ENCODE measurements at places on chromosomes 1 and 21.
A peak's percentile ranks its signal among the peaks of the same experiment; 100 is the strongest.

DNA sequence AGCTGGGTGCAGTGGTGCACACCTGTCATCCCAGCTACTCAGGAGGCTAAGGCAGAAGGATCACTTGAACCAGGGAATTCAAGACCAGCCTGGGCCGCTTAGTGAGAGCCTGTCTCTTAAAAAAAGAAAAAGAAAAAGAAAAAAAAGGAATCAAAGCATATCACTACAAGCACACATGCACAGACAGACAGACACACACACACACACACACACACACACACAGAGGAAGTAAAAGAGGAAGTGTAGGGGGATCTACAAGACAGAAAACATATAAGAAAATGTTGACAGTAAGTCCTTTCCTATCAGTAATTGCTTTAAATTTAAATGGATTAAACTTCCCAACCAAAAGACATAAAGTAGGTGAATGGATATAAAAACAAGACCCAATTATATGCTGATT lies 180.3 kb downstream of the FAF1 start:
- H3K27me3 ChIP-seq: no peaks in the 10 kb centered on the region
- H3K36me3 ChIP-seq: peaks cover 34% of the 10 kb centered on the region
- H3K4me1 ChIP-seq: no peaks in the 10 kb centered on the region
- no peak overlapping the region for H3K4me3 ChIP-seq
- no peak overlapping the region for H3K27ac ChIP-seq

GRCh38 chr1:105909811-105910210 lies 1146.7 kb upstream of the PRMT6 start:
- no peaks in the 10 kb centered on the region for H3K27me3 ChIP-seq
- no peak for DNase-seq
- H3K27ac ChIP-seq: no peak overlapping the region
- H3K36me3 ChIP-seq: no peaks in the 10 kb centered on the region
- H3K4me1 ChIP-seq: no peaks in the 10 kb centered on the region

- H3K27ac ChIP-seq: peak overlapping the region; percentile 86
- peaks cover 31% of the 10 kb centered on the region for H3K4me1 ChIP-seq
Observed at GRCh38 chr1:220529521-220530020, 1.6 kb downstream of the MARK1 start.

- peaks cover 27% of the 10 kb centered on the region for H3K4me1 ChIP-seq
- peak overlapping the region; percentile 86 for H3K27ac ChIP-seq
- H3K4me3 ChIP-seq: no peak overlapping the region
Observed at GRCh38 chr1:70504176-70504820, 93.2 kb downstream of the CTH start.

DNA sequence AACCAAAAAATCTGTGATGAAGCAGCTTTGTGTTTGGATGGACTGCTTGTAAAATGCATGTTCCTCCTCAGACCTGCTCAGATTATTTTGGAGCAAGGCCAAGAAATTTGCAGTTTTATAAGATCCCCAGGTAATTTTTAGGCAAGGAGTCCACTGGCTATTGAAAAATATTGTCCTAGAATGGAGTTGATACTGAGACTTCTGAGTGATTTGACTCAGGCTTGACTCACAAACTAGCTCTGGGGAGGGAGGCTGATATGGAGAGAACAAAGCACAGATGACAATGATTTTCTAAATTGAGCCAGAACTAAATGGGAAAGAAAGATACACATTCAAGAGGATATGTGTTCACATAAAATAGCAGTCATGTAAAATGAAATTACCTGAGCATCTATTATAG lies 36.7 kb downstream of the AGL start:
- H3K4me3 ChIP-seq: no peak overlapping the region
- peaks cover 36% of the 10 kb centered on the region for H3K36me3 ChIP-seq
- H3K27me3 ChIP-seq: no peaks in the 10 kb centered on the region
- H3K4me1 ChIP-seq: no peaks in the 10 kb centered on the region

DNA sequence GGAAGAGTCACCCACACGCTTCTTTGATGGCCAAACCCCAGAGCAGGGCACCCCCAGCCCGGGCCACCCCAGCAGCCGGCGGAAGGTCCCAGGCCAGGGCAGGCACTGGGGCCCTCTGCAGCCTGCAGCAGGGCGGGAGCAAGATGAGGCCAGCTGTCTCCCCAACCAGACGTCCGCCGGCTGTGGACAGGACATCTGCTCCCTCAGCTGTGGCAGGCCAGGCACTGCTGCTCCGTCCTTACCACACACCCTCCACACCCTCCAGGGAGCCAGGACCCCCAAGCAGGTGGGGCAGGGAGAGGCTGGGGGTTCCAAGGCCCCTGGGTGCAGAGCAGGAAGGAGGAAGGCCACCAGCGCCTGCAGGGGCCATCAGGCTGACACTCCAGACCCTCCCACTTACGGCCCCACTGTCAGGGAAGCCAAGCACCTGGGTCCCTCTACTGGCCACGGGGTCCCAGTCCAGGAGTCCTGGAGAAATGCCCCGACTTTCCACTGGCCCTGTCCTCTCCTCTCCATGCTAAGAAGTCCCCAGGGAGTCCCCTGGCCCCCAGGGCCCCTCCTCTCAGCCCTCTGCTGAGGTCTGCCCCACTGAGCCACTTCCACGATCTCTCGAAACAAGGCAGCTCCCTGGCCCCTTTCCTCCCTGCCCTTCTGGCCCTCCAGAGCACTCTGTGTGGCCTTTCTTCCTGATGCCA lies 5.6 kb downstream of the WNT9A start:
- DNase-seq: peak; percentile 18
- H3K36me3 ChIP-seq: no peaks in the 10 kb centered on the region
- H3K27ac ChIP-seq: peak overlapping the region; percentile 16
- H3K27me3 ChIP-seq: peaks cover 4% of the 10 kb centered on the region

DNA sequence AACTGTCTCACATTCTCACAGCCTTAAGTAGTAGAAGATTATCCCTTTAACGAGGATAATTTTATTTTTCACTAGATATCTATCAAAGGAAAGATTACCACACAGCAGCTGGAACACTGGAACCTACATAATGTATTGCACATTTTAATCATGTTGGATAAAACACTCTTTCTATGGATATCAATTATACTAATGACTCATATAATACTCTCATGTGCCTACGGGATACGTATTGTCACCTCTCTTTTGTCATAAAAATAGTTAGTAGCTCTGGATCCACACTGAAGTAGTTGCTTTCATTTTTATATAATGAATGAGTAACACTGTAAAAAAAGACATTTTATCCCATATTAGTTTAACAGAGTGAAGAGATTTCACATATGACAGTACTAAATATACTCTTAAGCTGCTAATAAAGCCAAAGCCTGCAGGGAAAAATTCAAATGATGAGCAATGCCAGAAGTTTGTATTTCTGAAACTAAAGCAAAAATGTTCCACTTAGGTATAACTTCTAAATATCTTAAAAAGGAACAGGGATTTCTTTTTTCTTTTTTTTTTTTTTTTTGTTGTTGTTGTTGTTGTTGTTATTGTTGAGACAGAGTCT lies 408.7 kb upstream of the PKN2 start:
- peaks cover 5% of the 10 kb centered on the region for H3K27me3 ChIP-seq
- no peak for DNase-seq
- H3K4me3 ChIP-seq: no peak overlapping the region
- peaks cover 7% of the 10 kb centered on the region for H3K4me1 ChIP-seq

- DNase-seq: no peak
- no peaks in the 10 kb centered on the region for H3K27me3 ChIP-seq
- H3K27ac ChIP-seq: no peak overlapping the region
- no peaks in the 10 kb centered on the region for H3K36me3 ChIP-seq
Observed at GRCh38 chr1:118429856-118430255, 244.8 kb upstream of the SPAG17 start.

GRCh38 chr1:160884579-160884978 lies 401 bp downstream of the ITLN1 start:
- no peak overlapping the region for H3K27ac ChIP-seq
- H3K36me3 ChIP-seq: no peaks in the 10 kb centered on the region
- no peak overlapping the region for H3K4me3 ChIP-seq

DNA sequence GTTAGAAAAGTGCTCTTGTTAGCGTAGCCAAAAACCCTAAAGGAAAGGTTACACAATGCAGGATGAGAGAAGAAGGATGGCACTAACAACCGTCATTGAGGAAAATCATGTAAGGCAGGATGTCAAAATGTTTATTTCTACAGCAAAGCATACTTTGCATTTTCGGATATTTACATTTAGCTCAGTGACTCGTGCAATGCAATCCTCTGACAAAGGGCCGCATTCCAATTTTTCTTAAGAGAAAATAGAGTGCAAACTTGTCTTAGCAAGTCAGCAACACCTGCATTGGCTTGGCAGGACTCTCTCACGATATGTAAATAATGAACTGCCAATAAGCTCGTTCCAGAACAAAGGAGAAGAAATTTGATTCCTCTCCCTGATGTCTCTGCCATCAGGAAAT lies 33.3 kb downstream of the TIAM1 start:
- H3K36me3 ChIP-seq: peaks cover 4% of the 10 kb centered on the region
- H3K27ac ChIP-seq: no peak overlapping the region
- no peak overlapping the region for H3K4me3 ChIP-seq

- no peak overlapping the region for H3K27ac ChIP-seq
- no peaks in the 10 kb centered on the region for H3K27me3 ChIP-seq
- DNase-seq: no peak
- H3K4me1 ChIP-seq: peaks cover 11% of the 10 kb centered on the region
- peaks cover 10% of the 10 kb centered on the region for H3K36me3 ChIP-seq
Observed at GRCh38 chr1:64933296-64934070, 32.9 kb downstream of the JAK1 start.

All from mesothelial cell of epicardium (in vitro differentiated cells).